T-helper 17 cell (primary cell): ENCODE measurements at places on chromosomes 6 and 20. TPM values are rescaled to one million over a fixed set of nuclear protein-coding genes. Genes with fewer than 3 reads are reported as not detected.

The SCRT2 gene
- not detected for total RNA-seq

The SPATS1 gene
- not detected for total RNA-seq

The SIRPG gene
- 45.3 TPM for total RNA-seq

The PRDM13 gene
- total RNA-seq: not detected

The KIAA1755 gene
- not detected for total RNA-seq

The FAM83B gene
- total RNA-seq: not detected

The SRSF3 gene
- 646 TPM for total RNA-seq

The ULBP3 gene
- 0.68 TPM for total RNA-seq

The HMGN3 gene
- 25.0 TPM for total RNA-seq

The ANGPT4 gene
- not detected for total RNA-seq

The KCNK15 gene
- not detected for total RNA-seq

The UBE2J1 gene
- total RNA-seq: 35.2 TPM

The LINC00237 gene
- not detected for total RNA-seq

The ID4 gene
- not detected for total RNA-seq

The E2F3 gene
- 8.8 TPM for total RNA-seq

The ARMC2 gene
- total RNA-seq: 6.9 TPM
